ENCODE measurements at places on chromosomes 7 and 10. TPM values are rescaled to one million over a fixed set of nuclear protein-coding genes. Genes with fewer than 3 reads are reported as not detected.

Gene CCZ1B
- 24.6 TPM for total RNA-seq

Gene ELMO1
- 40.8 TPM for total RNA-seq

GRCh38 chr7:1721047-1721690 is 51.1 kb downstream of the ELFN1 start:
- no peak for DNase-seq

DNA sequence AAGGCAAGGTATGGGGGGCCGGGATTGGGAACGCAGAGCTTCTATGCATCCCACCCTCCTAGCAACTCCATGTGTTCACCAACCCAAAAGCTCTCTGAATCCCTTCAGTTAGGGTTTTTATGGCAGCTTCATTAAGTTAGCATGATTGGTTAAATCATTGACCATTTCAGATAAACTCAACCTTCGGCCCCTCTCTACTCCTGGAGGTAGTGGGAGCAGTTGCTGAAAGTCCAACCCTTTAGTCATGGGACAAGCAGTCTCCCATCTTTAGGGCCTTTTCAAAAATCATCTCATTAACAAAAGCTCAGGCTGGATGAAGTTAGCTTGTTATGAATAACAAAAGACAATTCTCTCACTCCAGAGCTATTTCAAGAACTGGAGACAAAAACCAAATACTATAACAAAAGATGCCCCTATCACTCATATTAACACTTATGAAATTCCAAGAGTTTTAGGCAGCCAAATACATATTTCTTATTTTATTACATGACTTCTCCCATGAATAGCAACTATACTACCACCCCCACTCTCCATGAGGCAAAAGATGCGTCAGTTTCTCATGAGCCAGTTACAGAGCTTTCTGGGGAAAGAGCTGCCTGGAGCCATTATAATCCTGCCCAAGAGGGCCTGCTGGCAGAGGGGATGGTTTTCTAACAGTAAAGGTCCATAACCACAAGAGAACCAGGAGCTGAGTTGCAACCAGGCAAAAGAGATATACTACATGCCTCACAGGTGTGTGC is 44.6 kb downstream of the SLC16A12 start:
- no peak for DNase-seq

- no peak for DNase-seq
Observed at GRCh38 chr10:110207805-110208613, 604 bp downstream of the MXI1 start.

- DNase-seq, result no peak
Observed at GRCh38 chr10:88138319-88138848, 275.0 kb downstream of the PTEN start.

- no peak for DNase-seq
Observed at GRCh38 chr10:85548034-85548433, 818.6 kb downstream of the GRID1 start.

Data from ascending aorta (tissue), 2 donors.